Mucosa of descending colon (tissue), 3 donors: ENCODE measurements at places on chromosomes 5 and 9.

- peak; percentile 70 for DNase-seq
Observed at GRCh38 chr5:160287378-160288051, 24.8 kb downstream of the CCNJL start.

- DNase-seq: peak; percentile 52
Observed at GRCh38 chr5:40679913-40680681, at the start of gene PTGER4. Gene PTGER4 (plus strand): TSS chr5:40679915. CDS start chr5:40680994, 1,079 bp downstream.

DNA sequence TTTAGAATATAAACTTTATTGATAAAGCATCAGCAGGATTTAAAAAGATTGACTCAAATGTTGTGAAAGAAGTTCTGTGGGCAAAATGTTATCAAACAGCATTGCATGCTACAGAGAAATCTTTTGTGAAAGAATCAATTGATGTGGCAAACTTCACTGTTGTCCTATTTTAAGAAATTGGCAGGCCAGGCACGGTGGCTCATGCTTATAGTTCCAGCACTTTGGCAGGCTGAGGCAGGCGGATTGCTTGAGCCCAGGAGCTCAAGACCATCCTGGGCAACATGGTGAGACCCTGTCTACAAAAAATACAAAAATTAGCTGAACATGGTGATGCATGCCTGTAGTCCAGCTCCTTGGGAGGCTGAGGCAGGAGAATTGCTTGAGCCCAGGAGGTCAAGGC, 17.4 kb downstream of the ZBTB43 start:
- no peak for DNase-seq

GRCh38 chr9:130177898-130178805, 5.9 kb downstream of the NCS1 start:
- DNase-seq: no peak

DNA sequence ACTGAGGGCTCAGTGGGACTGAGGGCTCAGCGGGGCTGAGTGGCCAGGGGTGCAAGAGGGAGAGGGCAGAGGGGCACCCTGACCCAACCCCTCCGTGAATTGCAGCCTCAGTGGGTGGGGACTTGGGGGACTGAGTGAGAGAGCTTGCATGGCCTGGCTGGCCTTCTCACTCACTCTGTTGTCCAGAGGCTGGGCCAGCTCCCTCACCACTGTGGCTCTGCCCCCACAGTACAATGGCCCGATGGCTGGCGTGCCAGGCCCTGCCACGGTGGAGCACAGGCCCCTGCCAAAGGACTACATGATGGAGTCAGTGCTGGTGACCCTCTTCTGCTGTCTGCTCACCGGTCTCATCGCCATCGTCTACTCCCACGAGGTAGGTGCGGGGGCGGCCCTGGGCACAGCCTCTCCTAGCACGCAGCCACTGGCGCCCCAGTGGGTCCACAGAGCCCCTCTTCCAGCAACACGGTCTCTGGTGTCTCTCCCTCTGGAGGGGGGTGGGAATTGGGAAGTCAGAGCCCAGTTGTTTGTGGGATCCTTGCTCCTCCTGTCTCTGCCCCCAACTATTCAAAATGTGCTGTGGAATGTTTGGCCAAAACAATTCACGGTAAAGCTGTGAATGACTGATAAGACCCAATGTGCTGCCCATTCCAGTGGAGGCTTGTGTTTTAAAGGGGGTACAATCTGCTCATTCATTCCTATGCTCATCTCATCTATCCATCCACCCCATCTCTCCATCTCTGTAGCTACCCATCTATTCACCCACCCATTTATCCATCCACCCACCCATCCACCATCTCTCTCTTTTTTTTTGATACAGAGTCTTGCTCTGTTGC, 10.7 kb downstream of the PRRT1B start:
- DNase-seq: no peak

GRCh38 chr9:14869671-14870070, 40.6 kb downstream of the FREM1 start:
- no peak for DNase-seq

- DNase-seq: no peak
Observed at GRCh38 chr5:178240766-178241165, 8.2 kb upstream of the PHYKPL start.

DNA sequence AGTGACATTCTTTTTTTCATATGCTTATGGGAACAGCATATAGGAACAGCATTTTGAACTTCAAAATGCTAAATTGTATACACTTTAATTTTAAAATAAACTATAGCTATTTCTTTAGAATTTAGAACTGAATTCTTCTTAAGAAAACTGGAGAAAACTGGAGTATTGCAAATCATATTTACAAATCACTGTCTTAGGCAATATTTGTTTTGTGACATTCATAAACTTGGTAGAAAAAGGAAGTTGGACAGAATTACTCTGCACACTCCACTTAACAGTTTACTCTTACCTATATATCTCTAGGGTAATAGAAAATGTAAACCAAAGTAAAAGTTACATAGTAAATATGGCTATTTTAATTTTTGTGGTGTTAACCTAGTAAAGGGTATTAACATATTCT, 3.1 kb downstream of the DMRTA1 start:
- DNase-seq: no peak

DNA sequence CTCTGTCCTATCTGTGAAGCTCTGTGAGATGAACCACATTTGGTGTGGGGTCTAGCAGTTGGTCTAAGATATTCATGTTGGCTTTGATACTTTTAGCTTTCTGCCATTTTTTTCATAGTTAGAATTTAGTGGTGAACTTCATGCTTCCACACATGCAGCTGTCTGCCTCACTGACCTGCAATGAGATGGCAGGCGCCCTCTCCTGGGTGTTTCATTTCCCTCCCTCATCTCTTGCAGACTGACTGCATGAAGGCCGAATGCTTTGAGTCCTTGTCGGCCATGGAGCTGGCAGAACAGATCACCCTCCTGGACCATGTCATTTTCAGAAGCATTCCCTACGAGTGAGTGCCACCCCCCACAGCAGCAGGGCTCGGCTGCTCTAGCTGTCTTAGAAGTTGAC, 26.1 kb upstream of the CKMT2 start:
- no peak for DNase-seq

GRCh38 chr5:18195910-18196309, 561.6 kb downstream of the TAF11L14 start:
- no peak for DNase-seq

DNA sequence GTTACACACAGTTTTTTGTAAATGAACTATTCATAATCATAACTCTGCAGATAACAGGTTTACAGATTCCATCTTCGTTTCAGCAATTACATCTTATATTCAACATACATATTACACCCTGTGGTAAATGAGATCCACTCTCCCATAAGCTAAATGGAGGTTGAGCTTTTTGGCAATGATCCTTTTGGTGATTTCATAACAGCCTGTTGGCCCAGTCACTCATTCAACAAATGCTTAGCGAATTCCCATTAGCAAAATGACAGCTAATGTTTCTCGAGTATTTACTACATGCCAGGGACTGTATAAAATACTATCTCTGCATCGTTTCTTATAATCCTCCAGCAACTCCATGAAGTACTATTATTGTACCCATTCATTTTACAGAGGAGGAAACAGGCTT, 25.4 kb upstream of the AGXT2 start:
- no peak for DNase-seq

GRCh38 chr5:29548262-29548661, 1645.2 kb upstream of the CDH6 start:
- DNase-seq: no peak

DNA sequence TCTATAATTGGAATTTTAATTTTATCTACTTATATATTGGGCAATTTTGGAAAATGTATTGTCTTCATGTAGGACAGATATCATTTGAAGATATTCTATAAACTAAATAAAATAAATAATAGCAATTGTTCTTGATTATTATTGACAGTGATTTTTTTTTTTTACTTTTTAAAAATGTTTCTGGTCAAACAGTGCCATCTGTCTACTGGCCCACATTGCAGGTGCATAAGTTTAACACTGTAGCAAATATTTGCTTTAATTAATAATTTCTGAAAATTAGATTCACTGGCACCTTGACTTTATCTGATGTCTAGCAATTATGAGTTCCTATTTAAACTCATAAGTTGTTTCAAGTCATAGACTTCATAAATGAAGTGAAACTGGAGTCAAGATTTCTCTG, 41.1 kb upstream of the ISOC1 start:
- DNase-seq: no peak

DNA sequence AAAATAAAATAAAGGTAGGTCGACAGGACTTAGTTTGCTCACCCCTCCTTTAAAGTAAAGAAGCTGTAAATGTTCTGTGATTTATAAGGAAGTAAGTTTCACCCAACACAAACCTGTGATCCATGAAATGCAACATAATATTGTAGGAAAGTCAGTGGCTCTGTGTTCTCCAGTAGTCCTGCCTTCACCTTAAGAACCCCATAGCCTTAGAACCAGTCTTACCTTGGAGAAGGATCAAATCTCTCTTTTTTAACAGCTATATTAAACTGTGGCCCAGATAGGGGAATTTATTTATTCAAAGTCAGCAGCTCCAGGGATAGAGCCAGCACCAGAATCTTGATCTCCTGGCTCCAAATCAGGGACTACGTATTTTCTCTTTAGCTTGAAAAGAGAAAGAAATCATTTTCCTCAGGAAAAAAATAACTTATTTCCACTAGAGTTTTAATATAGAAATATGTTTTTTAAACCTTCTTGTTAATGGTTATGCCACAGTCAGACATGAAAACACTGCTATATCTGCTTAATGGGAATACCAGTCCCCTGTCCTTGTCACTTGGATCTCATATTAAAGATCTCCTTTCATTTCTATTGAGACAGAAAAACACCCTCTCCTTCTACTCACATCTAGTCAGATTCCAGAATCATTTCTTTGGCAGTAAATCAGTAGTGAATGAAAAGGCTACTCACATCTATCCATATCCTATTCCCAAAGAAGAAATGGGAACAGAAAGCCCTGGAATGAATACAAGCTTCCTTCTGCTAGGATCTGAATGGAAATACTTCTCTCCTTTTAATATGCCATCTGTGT, 269.2 kb upstream of the TNC start:
- no peak for DNase-seq

DNA sequence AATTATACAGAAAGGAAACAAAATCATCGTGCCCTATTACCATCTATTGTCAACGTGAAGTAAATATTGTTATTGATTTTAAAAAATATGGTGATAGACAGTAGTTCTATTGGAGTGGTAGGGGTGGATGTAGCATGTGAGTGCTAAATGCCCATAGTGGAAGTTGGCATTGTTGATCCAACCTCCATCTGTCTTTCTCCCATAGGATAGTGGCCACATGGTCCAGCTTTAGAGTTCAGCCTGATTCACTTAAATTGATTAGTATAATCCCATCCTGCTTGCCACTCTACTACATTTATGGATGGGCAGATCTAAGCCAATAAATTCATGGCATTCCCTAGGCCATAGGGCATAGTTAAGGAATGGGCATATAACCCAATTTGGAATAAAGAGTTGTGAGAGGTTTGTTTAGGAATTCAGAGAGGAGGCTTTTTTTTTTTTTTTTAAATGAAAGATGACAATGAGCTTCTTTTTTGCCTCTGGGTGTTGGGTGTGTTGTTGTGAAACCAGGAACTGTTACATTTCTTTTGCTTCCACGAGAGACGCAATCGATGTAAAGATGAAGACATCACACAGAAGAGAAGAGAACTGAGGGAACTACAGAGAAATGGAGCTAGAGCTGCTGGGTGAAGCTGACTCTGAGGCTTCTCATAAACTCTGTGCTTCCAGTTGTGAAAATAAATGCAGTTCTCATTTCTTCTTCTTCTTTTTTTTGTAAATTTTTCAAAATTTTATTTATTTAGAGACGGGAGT, 12.5 kb upstream of the CHD1 start:
- no peak for DNase-seq

DNA sequence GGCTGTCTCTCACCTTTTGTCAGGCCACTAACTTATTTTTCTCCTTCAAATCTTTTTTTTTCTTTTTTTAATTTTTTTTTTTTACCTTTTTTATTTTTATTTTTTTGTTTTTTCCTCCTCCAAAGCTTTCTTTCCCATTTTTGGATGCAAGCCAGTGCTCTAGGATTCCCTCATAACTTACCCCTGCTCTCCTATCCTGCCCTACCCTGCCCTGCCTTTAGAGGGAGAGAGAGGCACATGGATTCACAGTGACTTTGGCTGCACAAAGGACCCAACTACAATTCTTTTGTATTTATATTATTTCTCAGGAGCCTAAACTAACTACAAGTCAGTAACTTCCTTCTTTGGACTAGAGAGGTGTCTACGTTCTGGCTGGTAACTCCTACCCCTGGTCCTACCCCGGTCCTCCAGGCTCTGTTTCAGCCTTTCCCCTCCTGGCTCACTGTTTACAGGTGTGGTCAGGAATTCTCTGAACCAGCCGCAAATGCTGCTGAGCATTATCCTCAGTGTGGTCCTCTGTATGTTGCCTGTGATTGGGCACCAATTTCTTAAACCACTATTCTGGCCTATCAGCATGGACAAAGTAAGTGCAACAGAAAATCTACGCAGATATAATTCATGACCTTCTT, 8.4 kb upstream of the RUSC2 start:
- no peak for DNase-seq

DNA sequence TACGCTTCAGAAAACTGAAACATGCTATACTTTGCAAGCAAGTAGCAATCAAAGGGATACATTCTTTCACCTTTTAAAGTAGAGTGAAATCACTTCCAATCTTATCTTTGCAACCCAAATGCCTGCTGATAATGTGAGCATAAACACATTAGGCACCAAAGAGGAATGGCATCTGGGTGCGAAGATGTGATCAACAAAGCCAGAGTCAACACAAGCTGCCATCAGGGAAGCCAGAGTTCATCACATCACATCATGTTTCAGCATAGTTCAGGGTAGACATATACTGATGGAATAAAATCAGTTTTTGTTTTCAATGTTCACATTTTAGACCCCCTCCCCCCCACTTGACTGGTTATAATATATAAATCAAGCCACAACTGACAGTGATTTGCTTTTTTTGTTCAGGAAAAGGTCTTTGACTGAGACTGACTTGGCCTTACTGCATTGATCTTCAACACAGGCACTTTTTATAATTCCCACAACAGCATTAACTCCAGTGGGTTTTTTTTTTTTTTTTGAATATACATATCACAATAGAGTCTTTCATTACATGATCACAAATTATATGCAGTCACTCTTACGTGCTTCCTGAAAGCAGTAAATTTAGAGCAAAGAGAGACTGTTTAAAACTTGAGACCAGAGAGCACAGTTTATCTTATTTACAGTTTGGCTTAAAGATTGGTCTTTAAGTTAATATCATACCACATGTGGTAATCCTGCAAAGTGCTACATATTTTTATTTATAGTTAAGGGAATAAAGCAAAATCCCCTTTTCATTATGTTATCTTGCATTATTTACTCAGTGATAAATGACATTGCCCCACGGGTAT, 20.3 kb downstream of the AOPEP start:
- no peak for DNase-seq

GRCh38 chr9:94611638-94612068, 18.0 kb upstream of the FBP2 start:
- DNase-seq: peak; percentile 40

DNA sequence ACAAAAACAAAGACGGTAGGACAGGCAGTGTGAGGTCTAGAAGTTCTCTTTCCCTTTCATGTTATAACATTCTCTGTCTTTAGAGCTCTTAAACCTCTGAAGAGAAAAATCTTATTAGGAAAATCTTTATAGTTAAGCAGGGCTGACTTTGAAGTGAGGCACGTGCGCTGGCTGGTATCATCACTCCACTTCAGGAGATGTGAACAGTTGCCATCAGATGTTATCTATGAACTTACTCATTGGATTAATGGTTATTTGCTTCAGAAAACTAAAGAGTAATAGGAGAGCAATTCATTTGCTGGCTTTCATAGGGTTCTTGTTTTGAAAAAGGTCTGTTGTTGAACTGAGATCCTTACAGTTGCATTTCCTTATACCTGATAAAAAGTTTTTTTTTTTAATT, 25.7 kb downstream of the LRRTM2 start:
- no peak for DNase-seq

- DNase-seq: no peak
Observed at GRCh38 chr5:107282061-107282460, 388.7 kb downstream of the EFNA5 start.
